ENCODE measurements at places on chromosomes 1 and 21. TPM values are rescaled to one million over a fixed set of nuclear protein-coding genes. Genes with fewer than 3 reads are reported as not detected.

ATP13A2 gene
- 9.2 TPM for polyA plus RNA-seq

ZBTB8B gene
- polyA plus RNA-seq, result not detected

RGS13 gene
- polyA plus RNA-seq, result 0.10 TPM

ELF3 gene
- 0.12 TPM for polyA plus RNA-seq

RNU1-4 gene
- polyA plus RNA-seq, result not detected

MPZ gene
- 1.9 TPM for polyA plus RNA-seq

HHIPL2 gene
- polyA plus RNA-seq, result 0.14 TPM

GNG4 gene
- 0.10 TPM for polyA plus RNA-seq

TTC39A gene
- 0.28 TPM for polyA plus RNA-seq

CLCA4 gene
- polyA plus RNA-seq, result not detected

PCSK9 gene
- polyA plus RNA-seq, result 0.61 TPM

ESRRG gene
- 0.17 TPM for polyA plus RNA-seq

PIK3R3 gene
- 5.4 TPM for polyA plus RNA-seq

LMX1A gene
- not detected for polyA plus RNA-seq

OPTC gene
- not detected for polyA plus RNA-seq

CFAP126 gene
- polyA plus RNA-seq, result not detected

C4BPB gene
- not detected for polyA plus RNA-seq

PLA2G4A gene
- 5.8 TPM for polyA plus RNA-seq

HRNR gene
- not detected for polyA plus RNA-seq

Data from fibroblast of lung (primary cell).